ENCODE measurements at places on chromosomes 7 and 10.

GRCh38 chr7:727806-728460 lies 852 bp upstream of the PRKAR1B start:
- DNase-seq = no peak

DNA sequence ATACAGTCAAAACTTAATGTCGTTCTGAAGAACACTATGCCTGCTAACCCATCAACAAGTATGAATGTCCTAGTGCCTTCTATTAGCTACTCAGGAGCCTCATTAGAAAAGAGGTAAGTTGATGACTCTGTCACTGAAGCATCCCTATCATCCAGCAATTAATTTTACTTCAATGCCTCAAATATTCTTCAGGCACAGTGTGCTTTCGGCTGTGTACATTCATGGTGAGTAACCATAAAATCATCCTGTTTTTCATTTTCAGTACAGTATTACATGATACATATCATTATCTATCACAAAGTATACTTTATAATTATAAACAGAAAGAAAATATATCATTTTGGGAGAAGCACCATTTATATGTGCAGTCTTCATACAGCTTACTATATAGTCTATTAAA lies 495.5 kb upstream of the ZWINT start:
- DNase-seq = no peak

DNA sequence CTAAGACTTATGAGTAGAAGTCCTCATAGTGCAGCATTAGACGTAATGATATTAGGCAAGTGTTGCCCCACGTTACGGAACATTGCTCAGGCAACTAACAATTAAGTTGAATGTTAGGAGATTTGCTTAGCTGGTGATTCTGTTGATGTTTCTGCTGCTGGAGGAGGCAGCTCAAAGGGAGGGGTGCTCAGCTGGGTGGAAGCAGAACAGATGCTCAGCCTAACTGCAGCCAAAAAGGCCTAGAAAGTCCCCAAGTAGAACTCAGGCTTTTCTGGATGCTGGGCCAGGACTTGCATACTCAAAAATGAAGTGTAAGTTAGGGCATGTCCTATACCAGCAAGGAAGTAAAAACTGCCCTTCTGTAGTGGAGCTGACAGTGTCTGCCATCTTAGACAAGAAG lies 201.4 kb downstream of the ADRA2A start:
- no peak for DNase-seq

- DNase-seq = no peak
Measured at GRCh38 chr10:82249141-82249540, 374.1 kb downstream of the NRG3 start.

DNA sequence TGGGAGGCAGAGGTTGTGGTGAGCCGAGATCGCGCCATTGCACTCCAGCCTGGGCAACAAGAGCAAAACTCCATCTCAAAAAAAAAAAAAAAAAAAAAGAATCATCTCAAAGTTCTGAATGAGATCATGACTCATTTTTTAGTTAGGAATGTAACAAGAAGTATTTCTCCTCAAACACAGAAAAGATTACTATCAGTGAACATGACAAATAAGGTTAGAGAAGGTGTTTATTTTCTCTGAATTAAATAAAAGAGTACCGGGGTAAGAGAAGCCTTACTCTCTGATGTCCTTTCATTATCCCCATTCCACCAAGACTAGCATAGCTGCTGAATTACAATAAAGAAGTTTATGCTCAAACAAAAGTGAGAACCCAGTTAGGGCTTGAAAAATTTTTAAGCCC lies 50.1 kb downstream of the IPMK start:
- no peak for DNase-seq
